ENCODE measurements at places on chromosomes 6 and 20.

GRCh38 chr6:146650799-146651481 is 52.2 kb downstream of the ADGB start:
- no peak for DNase-seq

DNA sequence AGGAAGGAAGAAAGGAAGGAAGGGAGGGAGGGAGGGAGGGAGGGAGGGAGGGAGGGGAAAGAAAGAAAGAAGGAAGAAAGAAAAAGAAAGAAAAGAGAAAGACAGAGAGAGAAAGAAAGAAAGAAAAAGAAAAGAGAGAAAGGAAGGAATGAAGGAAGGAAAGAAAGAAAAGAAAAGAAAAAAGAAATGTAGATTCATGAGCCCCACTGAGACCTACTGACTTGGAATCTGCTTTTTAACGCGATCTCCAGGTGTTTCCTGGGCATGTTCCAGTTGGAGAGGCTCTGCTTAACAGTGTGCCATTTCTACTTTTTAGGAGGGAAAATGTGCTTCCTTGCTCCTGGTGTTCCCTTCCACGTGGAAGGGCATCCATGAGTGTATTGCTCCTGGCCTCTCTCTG is 16.4 kb downstream of the DEFB132 start:
- DNase-seq = no peak

DNA sequence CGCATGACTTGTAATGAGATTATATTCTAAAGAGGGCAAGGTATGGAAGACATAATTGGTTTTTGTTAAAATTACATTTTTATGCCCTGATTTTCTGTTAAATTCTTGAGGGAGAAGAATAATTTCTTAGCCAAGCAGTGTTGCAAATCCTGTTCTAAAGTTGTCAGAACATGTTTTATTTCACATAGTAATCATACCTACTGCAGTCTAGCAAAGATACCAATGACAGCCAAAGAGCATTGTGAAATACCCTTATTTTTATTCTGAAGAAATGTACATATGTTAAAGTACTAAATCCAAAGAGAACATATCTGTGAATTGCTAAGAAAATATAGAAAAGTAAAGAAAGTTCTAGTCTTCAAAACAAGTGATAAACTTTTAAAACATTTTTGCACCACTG is 39.6 kb upstream of the SMIM8 start:
- DNase-seq = no peak

GRCh38 chr6:63709148-63709547 is 73.5 kb downstream of the PHF3 start:
- no peak for DNase-seq

GRCh38 chr6:137271245-137272183 is 52.3 kb upstream of the IFNGR1 start:
- peak; percentile 4 for DNase-seq

DNA sequence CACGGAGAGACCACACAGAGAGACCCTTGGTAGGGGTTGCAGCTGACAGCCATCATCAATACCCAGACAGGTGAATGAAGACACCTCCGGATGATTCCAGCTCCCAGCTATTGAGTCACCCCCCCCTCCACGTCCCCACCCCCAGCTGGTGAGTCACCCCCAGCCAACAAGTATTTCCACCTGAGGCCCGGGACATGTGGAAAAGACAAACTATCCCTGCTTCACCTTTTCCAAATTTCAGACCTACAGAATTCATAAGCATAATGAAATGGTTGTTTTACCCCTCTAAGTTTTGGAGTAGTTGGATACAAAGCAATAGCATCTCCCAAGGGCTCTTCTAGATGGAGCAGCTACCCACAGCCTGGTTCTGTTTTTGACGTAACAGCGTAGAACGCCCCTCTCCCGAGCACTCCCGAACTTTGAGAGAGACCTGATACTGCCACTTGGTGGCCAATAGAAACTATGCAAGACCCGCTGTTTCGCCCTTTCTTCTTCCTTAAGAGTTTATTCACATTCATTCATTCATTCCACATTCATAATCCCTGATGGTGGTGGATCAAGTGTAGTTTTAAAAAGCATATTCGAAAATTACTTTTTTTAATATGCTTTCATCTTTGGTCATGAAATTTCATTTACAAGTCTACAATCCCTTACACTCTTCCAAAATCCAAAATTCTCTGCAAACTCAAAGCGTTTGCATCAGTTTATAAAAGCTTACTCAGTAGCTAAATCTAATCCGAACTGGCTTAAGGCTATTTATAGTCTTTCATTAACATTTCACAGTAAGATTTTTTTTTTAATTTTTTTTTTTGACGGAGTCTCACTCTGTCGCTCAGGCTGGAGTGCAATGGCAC is 15.1 kb upstream of the PPP1R16B start:
- DNase-seq = no peak

- peak; percentile 1 for DNase-seq
Measured at GRCh38 chr6:14619419-14619781, 501.8 kb downstream of the CD83 start.

DNA sequence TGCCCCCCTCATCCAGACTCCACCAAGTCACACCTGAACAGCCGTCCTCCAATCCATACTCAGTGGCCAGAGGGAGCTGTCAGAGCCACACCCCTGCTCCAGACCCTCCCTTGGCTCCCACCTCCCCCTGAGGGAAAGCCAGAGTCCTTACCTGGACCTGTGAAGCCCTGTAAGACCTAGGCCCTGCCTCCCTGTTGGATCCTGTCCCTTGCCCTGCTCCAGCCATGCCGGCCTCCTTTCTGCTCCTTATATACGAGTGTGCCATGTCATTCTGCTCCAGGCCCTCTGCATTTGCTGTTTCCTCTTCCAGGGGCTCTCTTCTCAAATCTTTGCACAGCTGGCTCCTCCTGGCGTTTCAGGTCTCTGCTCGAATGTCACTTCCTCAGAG is 100.3 kb upstream of the MYL9 start:
- no peak for DNase-seq

DNA sequence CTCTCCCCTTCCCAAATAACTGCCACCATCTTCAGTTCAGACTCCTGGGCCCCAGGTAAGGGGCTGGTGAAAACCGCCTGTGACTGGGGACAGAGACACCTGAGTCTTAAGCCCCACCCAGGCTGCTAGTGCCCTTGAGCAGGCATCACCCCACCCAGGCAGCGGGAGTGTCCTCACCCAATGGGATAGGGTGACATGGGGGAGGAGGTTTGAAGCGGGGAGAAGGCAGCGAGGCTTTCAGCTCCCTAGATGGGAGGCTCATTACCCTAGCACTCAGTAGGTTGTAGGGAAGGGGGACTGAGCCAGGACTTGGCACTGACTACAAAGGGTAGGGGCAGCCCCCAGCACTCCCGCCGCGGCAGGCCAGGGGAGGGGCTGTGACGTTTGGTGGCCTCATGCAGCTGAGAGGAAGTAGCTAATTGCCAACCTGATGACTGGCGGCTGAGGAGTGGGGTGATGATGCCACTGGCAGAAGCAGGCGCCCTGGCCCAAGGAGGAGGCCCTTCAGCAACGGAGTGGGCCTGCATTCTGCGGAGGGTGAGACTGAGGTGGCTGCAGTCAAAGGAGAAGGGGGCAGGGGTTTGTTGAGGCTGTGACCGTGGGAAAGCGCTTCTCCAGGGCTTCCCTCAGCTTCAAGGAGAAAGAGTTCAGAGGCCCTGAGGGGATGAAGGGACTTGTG is 126.9 kb downstream of the MRPL14 start:
- peak; percentile 38 for DNase-seq

GRCh38 chr6:123529843-123530242 is 106.9 kb downstream of the TRDN start:
- DNase-seq = no peak

DNA sequence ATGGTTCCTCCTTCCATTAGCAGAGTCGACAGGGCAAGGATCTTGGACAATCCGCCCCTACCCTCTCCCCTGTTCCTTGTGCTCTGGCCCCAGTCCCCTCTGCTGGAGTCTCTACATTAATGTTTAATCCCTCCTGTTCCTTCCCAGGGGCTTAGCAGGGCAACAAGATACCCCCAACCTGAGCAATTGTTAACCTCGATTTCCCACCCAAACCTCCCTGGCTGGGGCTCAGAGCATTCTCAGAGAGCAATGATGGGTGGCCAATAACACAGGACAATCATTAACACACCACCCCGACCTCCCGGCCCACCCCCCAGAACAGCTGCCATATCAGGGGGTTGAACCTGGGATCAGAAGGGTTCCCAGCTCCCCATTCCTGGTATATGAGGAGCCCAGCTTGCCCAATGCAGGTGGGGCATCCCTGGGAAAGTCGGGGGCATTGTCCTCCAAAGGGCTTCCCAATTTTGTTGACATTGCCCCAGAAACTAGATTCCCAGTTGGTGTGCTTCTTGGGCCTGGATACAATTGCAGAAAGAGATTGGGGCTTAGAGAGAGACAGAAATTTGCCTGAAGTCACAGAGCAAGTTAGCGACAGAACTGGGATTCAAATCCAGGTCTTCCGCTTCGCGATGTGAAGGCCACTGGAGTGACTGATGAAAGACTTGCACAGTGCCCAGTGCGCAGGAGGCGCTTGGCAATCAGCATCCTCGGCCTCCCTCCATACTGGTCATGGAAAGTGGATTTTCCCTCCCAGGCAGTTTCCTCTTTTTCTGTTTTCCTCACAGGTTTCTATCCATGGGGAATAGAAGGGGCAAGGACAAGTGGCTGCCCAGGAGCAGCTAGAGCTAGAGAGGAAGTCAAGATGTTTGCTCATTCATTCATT is 59.6 kb upstream of the TTPAL start:
- DNase-seq = no peak

- no peak for DNase-seq
Measured at GRCh38 chr6:75094614-75095200, 111.1 kb downstream of the COL12A1 start.
